Activated B cell treated with CpG ODN at 0.5 μM for 24 hours (primary cell): ENCODE measurements at places on chromosomes 6 and 20.

- DNase-seq: no peak
Observed at GRCh38 chr6:135932651-135933050, 81.2 kb downstream of the PDE7B start.

DNA sequence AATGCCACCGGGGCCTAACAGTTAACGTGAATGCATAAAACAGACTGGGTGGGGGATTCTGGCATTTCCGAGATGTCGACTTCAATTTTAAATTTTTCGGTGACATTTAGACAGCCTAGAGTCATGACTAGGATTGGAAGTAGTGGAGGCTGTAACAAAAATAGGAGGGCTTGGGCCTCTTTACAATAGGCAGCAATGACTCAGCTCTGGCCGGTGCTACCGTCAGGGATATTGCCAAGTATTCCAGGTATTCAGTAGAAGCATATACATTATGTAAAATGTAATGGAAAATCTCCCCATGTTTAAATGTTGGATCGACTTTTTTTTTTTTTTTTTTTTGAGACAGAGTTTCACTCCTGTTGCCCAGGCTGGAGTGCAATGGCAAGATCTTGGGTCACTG, 136.2 kb upstream of the STMND1 start:
- no peak for DNase-seq

DNA sequence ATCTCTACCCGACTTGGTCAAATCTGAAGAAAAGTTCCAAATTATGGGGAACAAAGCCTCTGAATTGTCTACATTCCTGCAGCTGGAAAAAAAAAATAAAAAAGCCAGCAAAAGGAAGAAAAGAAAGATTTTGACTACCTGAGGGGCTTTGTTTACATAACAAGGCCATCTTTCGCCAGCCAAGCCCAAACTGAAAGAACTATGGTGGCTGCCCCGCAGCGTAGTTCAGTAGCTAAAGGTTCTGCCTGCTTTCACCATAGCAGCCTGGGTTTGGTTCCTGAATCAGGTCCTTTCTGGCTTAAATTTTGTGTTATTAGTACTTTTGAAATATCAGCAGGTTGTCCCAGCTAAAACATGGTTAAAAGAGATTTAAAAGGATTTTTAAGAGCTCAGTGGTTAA, 35.4 kb downstream of the ZNF133 start:
- DNase-seq: no peak

GRCh38 chr20:47776639-47777038, 8.6 kb downstream of the SULF2 start:
- DNase-seq: no peak

DNA sequence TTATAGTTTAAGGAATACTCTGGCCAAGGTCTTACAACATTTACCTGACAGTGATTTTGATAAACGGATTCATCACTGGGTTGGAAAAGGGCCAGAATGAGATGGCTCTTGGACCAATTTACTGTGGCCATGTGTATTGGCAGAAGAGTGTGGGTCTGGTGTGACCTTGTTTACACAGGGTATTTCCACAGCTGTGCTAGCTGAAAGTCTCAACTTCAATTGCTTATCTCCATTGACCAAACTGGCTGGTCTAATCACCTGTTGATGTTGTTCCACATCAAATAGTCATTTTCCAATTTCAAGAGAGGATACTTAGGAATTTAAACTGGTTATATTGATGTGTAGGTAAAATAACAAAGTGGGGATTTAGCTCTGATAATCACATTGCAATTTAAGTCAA, 501.6 kb upstream of the MAP3K7 start:
- DNase-seq: no peak

- no peak for DNase-seq
Observed at GRCh38 chr6:39992861-39993622, 58.8 kb upstream of the MOCS1 start.

- DNase-seq: no peak
Observed at GRCh38 chr6:117870486-117871242, 36.4 kb upstream of the SLC35F1 start.

DNA sequence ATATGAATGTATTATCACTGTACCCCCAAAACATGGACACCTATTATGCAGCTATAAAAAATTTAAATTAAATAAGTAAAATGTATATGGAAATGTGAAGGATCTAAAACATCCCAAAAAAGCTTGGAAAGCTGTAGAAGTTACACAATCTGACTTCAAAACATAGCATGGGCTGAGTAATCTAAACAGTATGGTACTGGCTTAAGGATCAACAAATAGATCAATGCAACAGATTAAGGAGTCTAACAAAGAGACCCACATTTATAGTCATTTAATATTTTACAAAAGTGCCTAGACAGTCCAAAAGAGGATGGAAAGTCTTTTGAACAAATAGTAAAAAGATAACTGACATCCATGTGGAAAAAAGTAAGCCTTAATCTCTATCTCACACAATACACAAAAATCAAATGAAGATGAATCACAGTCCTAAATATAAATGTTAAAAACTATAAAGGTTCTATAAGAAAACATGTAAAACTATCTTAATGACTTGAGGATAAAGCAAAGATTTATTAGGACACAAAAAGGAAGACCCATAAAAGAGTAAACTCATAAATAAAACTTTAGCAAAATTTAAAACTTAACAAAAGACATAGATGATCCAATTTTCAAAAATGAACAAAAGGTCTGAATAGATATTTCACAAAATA, 46.8 kb downstream of the RANBP9 start:
- no peak for DNase-seq

GRCh38 chr6:46080111-46080510, 49.7 kb upstream of the ENPP4 start:
- no peak for DNase-seq

DNA sequence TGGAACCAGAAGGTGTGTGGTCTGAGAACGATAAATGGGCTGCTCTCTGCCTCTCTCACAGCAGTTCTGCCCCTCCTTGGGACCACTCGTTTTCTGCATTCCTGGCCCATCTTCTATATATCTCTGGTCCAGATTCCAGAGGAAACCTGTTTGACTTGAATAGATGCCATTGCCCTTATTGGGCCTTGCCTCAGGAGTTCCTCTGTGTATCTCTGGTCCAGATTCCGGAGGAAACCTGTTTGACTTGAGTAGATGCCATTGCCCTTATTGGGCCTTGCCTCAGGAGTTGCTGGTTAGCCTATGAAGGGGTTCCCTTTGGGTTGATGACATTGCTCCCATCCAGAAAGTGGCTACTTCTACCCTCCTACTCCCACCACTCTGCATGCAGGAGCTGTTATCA, 189.4 kb downstream of the SLC16A10 start:
- DNase-seq: no peak

- no peak for DNase-seq
Observed at GRCh38 chr6:124285146-124285545, 481.5 kb downstream of the NKAIN2 start.

- DNase-seq: no peak
Observed at GRCh38 chr20:1587781-1588532, 30.5 kb upstream of the SIRPD start.

DNA sequence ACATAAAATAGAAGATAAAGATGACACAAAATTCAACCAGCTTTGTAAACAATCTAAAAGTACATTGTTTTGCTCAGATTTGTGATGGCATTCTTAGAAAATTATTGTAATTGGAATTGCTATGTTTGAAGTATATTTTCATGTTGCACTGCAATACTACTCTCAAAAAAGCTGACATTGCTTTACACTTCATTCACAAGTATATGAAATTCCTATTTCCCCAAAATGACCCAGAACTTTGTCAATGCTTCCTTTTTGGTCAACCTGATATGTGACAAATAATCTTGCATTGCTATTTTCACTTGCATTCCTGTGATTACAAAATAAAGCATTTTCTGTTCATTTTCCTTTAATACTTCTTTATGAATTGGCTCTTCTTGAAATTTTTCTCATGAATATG, 104.1 kb upstream of the BMP5 start:
- DNase-seq: no peak

DNA sequence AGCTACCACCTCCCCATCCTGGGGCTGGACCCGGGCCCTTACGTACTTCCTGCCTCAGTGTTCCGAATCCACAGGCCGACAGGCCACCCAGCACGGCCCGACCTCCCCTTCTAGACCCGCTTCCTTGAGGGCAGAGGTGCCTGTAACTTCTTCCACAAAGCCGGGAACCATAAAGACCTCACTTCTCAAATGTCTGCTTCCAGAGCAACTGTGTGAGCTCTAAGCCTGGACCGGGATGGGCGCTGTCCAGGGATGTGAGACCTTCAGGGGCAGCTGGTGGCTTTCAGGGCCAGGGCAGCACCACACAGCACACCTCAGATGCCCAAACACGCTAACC, 9.3 kb downstream of the SLC2A4RG start:
- DNase-seq: no peak

DNA sequence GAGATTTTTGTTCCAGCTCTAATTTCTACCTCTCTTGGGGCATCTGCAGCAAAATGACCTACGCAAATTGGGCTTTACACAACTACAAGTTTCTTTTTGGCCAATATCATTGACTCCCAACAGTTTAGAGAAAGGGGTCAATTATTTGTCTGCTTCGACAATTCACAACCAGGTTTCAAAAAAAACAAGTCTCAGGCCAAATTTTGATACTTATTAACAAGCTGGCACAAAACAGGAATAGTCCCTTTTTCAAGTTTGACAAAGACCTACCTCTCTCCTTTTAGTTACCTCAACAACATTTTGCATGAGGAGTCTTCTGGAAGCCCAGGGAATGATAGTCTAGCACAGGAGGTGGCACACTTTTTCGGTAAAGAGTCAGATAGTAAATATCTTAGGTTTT, 97.9 kb upstream of the TSHZ2 start:
- no peak for DNase-seq

- no peak for DNase-seq
Observed at GRCh38 chr6:4606821-4607704, 169.1 kb upstream of the CDYL start.

DNA sequence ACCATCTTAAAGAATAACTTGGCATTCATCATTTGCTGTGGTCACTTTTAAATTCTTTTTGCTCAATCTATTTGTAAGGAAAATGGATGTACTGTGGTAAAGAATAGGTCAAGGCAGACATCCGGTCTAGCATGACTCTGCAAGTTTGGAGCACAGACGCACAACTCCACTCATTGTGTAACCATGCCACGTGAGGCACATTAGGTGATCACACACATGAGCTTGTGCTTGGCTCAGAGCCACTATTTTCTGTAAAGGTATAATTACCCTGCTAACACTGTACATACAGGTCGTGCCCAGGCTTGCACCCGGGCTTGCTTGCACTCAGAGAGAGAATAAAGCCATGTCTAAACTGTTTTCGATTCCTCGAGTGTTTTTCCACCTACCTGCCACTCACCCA, 1289.1 kb upstream of the ADGRB3 start:
- DNase-seq: no peak

DNA sequence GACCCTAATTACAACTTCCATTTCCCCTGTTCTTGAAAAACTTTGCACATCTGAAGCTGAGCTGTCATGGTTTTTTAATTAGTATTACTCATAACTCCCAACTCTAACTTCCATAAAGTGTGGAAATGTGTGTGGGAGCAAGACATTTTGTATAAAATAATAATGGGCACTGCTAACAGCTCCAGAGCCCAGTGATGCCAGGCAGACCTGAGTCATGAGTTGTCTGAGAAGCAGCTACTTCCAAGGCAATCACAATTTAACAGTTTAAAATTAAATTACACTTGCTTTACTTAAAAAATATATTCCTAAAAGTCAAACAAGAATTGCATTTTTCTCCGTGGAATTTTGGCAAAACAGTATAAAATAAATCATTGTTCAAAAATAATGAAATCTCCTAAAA, 6.4 kb downstream of the SLC2A12 start:
- no peak for DNase-seq

DNA sequence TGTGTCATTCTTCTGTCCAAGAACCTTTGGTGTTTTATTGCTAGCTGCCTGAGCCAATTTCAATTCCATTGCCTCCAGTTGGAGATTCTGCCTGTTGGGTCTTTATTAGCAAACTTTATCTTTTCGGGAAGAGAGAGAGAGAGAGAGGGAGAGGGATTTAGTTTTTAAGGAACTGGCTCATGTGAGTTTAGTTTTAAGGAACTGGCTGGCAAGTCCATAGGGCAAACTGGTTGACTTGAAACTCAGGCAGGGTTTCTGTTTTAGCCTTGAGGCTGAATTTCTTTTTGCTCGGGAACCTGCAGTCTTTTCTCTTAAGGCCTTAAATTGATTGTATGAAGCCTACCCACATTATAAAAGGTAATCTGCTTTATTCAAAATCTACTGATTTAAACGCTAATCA, 23.0 kb downstream of the BCKDHB start:
- no peak for DNase-seq

DNA sequence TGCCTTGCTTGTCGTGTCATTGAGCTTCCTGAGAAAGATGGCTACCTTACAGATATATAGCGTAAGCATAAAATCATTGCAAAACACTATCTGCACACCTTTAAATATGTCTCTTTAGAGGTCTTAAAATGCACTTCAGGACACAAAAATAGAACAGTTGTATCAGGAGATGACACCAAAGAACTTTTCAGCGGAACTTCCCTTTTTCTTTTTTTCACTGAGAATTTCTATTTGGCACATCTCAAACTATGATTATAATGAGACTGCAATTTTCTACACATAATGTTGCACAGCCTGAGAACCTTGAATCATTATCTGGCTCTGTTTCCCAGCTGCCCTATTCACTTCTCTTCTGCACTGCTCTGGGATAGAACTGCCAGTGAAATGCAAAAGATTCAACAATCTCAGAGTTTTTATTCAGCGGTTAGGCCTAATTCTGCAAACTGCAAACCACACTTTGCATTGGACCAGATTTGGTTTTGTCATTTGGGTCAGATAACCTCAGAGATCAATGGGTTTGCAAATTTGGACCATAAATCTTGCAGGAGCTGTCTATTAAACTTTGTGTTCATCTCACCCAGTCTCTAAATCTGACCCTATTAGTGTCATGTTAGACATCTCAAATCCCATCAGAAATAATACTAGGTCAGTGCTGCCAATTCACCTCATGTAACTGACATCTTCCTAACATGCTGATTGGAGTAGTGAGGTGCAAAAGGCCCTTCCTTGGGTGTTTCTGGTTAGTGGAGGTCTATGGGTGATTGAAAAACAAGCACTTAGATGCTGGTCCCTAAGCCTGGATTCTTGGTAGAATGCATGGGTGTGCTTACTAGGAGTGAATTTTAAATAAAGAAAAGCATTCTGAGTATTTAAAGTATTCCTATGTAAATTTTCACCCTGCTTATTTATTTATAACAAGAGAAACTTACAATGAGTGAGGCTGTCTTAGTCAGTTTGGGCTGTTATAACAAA, 382.7 kb downstream of the UTRN start:
- DNase-seq: no peak

DNA sequence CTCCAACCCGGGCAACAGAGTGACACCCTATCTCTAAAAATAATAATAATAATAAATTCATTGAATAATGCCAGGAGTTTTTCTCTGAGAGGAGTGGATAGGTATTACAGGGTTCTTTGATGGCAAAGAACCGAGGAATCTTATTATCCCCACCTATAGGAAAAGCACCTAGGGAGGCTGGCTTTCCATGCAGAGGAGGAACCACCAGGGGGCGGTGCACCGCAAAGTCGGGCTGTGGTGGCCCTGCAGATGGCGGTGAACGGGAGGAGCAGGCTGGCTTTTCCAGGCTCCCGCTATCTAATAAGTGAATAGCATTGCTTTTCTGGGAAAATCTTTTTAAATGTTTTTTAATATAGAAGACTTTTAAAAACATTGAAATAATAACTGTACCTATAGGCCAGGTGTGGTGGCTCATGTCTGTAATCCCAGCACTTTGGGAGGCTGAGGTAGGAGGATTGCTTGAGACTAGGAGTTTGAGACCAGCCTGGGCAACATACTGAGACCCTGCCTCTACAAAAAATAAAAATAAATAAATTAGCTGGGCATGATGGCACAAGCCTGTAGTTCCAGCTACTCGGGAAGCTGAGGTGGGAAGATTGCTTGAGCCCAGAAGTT, 864.2 kb downstream of the KIF16B start:
- peak; percentile 55 for DNase-seq

- no peak for DNase-seq
Observed at GRCh38 chr20:51027035-51027795, 4.3 kb upstream of the KCNG1 start.
